ENCODE measurements at places on chromosomes 1 and 21. TPM values are rescaled to one million over a fixed set of nuclear protein-coding genes. Genes with fewer than 3 reads are reported as not detected.

- peak; percentile 81 for DNase-seq
These were observed 25.6 kb upstream of the NFIA start for GRCh38 chr1:61056573-61057439.

DNA sequence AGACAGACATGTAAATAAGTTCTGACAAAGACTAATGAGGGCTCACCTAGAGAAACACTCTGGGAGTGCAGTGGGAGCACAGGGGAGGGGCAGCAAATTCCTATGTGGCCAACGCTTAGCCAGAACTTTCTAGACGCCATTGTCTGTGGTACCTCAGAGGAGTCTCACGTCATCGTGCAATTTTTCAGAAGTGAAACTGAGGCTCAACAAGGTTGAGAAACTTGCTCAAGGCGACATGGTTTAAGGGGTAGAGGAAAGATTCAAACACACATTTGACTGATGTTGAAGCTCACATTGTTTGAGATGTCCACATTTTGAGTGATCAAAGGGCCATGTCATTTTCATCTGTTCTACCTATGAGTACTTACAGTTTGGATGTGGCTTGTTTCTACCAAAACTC lies 152.6 kb upstream of the LMO4 start:
- no peak for DNase-seq

Gene TMOD4
- not detected for total RNA-seq

DNA sequence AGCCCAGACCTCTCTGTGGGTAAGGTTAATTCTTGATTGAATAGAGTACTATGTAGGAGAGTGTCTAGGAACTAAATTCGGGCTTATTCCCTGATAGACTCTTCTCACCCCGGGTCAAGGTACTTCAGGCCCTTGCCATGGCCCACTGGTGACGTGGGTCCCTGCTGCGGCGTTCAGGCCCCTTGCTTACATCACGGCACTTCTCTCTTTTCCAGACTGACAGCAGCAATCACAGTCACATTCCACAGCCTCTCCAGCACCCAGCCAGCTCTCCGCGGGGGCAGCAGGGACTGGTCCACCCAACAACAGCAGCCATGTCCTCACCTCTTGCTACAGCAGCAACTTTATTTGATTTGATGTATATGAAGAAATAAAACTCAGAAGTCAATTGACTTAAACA lies 401.2 kb upstream of the VAMP3 start:
- DNase-seq: no peak

Gene OR6N1
- total RNA-seq: 2.3 TPM

Gene CDC14A
- total RNA-seq: 12.0 TPM

DNA sequence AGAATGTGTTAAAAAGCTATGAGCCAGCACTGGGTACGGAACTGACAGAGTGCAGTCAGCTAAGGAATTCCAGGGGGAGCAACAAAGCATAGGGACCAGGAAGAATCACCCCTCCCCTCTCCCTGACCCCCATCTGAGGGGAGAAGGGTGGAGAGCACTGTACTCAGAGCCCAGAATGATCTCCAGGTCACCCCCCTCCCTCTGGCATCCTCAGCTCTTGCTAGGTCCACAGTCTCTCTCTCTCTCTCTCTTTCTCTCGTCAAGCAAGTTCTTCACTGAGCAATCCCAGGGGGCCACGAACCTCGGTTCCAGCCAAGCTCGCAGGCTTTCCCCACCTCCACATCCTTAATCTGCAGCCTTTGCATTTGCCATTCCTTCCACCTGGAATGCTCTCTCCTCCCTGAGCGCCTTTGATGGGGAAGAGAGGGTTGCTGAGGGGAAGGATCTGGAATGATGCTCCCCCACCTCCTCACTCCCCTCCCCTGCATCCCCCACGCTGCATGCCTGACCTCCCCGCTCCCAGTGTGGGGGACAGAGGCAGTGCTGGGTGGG lies 6.7 kb upstream of the WASF2 start:
- DNase-seq: no peak

GRCh38 chr1:54340434-54340833 lies 65.8 kb downstream of the SSBP3 start:
- DNase-seq: no peak

GRCh38 chr1:12417389-12417788 lies 187.6 kb downstream of the VPS13D start:
- no peak for DNase-seq

Gene ANGPTL7
- total RNA-seq: 1.1 TPM

DNA sequence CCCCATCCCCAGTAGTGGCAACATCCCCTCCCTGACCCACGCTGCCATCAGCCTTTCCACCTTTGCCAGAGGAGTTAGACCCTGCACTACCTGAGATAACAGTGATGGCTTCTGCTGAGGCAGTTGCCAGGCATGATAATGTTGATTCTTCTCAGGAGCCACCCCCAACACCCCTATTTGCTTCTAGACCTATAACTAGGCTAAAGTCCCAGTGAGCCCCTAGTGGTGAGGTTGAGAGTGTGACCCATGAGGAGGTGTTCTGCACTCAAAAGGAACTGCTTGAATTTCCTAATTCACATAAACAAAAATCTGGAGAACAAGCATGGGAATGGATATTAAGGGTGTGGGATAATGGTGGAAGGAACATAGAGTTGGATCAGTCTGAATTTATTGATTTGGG lies 159.6 kb upstream of the COL11A1 start:
- no peak for DNase-seq

GRCh38 chr1:116113615-116114014 lies 2.4 kb downstream of the MAB21L3 start:
- no peak for DNase-seq

DNA sequence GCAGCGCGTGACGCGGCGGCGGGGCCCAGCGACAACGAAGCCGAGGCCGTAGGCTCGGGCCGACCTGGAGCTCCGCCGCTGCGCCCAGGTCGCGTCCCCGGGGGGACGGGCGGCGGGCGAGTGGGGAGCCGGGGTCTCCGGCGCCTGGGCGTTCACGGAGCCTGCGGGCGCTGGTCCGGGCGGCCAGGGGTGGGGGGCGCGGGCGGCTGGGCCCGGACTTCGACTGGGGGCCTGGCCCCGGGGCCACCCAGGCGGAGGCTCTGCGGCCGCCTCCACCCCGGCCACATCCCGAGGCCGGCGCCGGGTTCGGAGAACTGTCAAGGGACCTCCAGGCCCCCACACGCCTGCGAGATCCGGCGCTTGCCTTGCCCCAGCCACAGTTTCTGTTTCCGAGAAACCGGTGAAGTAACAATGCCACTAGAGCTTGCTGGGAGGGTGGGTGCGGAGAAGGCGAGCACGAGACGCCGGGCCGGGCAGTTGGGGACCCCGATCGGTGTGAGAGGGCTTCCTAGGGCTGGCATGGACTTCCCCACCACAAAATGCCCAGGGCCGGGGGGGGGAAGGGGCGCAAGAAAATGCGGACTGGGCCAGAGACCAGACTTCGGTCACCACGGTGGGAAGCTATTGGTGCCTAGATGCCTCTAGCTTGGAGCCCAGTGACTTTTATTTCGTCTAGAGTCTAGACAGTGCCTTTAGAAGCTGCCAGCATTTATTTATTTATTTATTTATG lies 501 bp downstream of the FBXO6 start:
- DNase-seq: peak; percentile 84

DNA sequence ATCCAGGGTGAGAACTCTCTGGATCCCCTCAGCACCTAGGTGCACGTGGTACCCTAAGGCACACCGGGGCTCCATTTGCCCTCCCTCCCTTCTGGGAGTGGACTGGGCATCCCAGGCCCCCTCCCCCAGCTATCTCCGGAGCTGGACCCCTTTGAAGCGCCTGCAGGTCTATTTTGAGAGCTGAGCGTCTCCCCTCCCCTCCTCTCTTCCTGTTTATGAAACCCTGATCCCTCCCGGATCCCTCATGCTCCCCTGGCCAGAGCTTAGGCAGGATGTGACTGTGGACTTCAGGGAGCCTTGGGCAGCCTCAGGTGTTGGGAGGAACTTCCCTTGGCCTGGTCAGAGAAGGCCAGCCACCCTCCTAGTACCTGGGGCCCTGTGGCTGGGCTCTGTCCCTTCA lies 10.2 kb downstream of the RPS6KA1 start:
- no peak for DNase-seq

DNA sequence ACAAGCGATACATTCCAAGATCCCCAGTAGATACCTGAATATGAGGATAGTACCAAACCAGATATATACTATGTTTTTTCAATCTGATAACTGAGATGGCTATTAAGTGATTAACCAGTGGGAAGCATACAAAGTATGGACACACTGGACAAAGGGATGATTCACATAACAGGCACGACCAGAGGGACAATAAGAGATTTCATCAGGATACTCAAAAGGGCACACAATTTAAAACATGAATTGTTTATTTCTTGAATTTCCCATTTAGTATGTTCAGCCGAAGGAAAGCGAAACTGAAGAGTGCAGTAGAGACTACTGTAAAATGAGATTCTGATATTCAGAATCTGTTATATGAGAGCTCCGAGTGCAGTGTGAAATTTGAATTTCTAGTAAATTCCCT lies 10.6 kb downstream of the ZZZ3 start:
- no peak for DNase-seq

GRCh38 chr1:229065613-229066012 lies 205.3 kb upstream of the RAB4A start:
- DNase-seq: no peak

Gene SYT14
- 0.03 TPM for total RNA-seq

Gene COL6A1
- 175 TPM for total RNA-seq

Gene JAM2
- total RNA-seq: 38.6 TPM

GRCh38 chr21:14876524-14876840 lies 188.3 kb downstream of the NRIP1 start:
- no peak for DNase-seq

GRCh38 chr1:119906927-119907652 lies 10.8 kb upstream of the ADAM30 start:
- DNase-seq: no peak

DNA sequence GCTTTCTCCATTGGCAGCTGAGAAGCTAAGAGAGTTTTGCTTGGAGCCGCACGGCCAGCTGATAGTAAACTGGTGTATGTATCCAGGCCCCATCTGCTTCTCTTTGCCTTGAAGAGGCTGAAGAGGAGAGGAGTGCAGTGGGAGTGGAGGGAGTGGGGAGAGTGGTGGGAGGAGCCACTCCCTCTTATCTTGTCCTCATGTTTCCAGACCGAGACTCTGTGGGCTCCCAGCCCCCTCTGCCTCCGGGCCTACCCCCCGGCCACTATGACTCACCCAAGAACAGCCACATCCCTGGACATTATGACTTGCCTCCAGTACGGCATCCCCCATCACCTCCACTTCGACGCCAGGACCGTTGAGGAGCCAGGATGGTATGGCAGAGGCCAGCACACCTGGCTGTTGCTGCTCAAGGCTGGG lies 6.0 kb upstream of the LRRC71 start:
- DNase-seq: no peak

Gene RPRD2
- total RNA-seq: 31.4 TPM

DNA sequence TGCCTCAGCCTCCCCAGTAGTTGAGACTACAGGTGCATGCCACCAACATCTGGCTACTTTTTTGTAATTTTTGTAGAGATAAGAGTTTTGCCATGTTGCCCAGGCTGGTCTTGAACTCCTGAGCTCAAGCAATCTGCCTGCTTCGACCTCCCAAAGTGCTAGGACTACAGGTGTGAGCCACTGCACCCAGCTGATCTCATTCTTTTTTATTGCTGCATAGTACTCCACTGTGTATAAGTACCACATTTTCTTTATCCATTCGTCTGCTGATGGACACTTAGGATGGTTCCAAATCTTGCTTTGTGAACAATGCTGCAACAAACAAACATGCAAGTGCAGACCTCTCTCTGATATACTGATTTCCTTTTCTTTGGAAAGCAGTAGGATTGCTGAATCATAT lies 59.5 kb downstream of the UROD start:
- DNase-seq: no peak

- DNase-seq: peak; percentile 62
These were observed 10.7 kb upstream of the MMEL1 start for GRCh38 chr1:2643414-2644077.

Gene LRRC7
- total RNA-seq: not detected

GRCh38 chr1:222886878-222887351 lies 72.1 kb downstream of the DISP1 start:
- DNase-seq: no peak

GRCh38 chr1:48803474-48803873 lies 26.8 kb upstream of the BEND5 start:
- no peak for DNase-seq

Measured in upper lobe of right lung (tissue), 1 donor.